ENCODE measurements at places on chromosomes 2 and 18.

DNA sequence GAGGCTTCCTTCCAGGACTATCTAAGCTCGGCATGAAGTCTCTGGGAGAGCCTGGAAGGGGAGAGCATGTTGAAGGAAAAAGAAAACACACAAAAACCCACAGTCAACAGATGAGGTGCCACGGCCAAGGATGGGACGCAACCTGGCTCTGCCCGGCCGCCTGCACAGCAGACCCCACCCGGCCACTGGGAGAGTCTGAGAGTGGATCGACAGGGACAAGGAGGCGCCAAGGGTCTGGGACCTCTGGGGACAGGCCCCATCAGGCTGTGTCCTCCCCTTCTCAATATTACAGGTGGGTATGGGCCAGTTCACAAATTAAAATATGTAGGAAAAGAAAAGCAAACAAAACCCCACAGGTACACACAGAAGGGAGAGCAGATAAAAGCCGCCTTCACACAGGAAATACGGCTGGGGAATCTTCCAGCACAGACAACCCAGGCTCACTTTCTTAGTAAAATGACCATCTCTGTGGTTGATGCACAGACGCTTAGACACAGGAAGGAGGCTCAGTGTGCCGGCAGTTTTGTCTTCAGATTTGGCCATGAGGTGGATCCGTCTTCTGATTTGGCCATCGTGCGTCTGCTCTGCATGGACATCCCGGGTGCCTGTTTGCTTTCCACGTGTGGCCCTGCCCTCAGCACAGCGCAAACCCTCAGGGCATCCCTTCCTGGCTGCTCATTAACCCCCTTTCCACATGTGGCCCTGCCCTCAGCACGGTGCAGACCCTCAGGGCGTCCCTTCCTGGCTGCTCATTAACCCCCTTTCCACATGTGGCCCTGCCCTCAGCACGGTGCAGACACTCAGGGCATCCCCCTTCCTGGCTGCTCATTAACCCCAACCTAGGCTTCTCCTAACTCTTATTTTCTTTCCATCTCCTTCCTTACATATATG lies 138.4 kb downstream of the EIPR1 start:
- DNase-seq: no peak

- DNase-seq: no peak
These were observed 111.3 kb downstream of the WDSUB1 start for GRCh38 chr2:159175182-159175581.

- DNase-seq: no peak
These were observed 258.5 kb upstream of the DDX18 start for GRCh38 chr2:117555965-117556364.

GRCh38 chr2:134819334-134819733 lies 19.1 kb upstream of the ACMSD start:
- DNase-seq: no peak

GRCh38 chr2:28413152-28413898 lies 20.7 kb downstream of the FOSL2 start:
- no peak for DNase-seq

DNA sequence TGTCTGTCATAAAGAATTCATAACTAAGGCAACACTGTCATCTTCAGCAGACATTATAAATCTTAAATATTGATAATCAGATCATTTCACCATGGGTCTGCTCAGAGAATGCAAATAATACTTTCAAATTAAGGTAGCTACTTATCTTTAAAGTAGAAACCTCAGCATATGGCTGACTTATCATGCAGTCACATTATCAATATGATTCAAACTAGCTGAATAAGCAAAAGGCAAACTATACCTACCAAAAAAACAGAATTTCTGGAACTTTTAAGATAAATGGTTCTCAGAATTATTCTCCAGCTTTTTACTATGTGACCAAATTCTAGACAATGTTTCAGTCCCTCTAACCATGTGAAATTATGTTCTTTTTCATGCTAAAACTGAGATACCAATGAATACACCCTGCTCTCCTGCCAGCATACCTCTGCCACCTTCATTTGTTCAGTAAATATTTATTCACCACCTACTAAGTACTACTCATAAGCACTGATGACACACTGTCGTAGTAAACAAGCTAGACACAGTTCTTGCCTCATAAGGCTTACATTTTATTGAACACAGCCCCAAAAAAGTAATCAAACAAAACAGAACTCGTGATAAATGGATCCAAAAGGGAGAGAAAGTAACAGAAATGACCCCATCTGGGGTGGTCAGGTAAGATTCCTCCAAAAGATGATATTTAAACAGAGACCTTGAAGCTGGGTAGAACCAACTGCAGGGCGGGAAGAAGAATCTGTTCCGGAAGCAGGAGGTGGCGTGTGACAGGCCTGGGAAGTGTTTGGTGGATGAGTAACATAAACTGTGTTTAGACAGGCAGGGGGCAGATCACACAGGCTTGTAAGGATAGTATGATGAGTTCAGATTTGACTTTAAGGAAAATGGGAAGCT lies 17.7 kb downstream of the SPIRE1 start:
- DNase-seq: no peak

GRCh38 chr2:191696001-191696400 lies 18.1 kb downstream of the NABP1 start:
- peak; percentile 22 for DNase-seq

DNA sequence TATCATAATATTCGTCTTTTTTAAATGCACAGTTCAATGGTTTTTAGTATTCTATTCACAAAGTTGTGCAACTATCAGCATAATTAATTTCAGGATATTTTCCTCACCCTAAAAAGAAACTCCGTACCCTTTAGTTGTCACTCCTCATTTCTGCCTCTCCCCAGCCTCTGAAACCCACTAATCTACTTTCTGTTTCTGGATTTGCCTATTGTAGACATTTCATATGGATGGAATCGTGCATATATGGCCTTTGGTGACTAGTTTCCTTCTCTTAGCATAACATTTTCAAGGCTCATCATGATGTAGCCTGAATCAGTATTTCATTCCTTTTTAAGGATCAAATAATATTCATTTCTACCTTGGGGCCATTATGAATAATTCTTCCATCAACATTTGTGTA lies 18.5 kb downstream of the NEURL3 start:
- DNase-seq: no peak

DNA sequence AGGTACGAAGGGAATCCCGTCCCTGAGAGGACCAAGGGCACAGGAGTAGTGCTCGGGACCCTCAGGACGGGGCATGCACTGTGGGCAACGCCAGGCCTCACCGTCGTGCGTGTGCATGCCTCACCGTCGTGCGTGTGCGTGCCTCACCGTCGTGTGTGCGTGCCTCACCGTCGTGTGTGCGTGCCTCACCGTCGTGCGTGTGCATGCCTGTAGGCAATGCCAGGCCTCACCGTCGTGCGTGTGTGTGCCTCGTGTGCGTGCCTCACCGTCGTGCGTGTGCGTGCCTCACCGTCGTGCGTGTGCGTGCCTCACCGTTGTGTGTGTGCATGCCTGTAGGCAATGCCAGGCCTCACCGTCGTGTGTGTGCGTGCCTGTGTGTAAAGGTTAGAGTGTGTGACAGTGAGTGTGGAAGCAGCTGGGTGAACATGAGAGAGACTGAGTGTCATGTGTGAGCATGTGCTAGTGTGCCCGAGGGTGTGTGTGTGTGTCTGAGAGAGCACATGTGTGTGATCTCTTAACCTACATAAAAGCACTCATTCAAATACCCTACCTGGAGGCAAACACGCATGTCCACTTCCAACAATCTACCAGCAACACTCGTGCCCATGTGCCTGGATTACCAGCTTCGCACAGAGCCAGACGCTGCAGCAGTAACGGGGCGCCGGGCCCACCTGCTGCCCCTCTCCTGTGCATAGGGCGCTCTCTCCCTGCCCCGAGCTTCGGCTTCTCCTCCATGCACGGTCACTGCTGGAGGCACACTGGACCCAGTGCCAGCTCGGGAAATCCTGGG lies 36.3 kb downstream of the ZNF516 start:
- DNase-seq: no peak

GRCh38 chr2:129880309-129880708 lies 99.2 kb upstream of the RAB6C start:
- no peak for DNase-seq

DNA sequence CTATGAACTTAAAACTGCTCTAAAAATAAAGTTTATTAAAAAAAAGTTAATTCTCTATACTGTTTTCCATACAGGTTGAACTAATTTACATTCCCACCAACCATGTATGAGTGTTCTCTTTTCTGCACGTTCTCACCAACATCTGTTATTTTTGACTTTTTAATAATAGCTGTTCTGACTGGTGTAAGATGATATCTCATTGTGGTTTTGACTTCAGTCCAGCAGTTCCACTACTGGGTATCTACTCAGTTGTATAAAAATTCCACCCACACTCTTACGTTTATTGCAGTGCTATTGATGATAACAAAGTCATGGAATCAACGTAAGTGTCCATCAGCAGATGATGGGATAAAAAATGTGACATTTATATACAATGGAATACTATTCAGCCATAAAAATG lies 33.7 kb downstream of the SPAG16 start:
- no peak for DNase-seq

DNA sequence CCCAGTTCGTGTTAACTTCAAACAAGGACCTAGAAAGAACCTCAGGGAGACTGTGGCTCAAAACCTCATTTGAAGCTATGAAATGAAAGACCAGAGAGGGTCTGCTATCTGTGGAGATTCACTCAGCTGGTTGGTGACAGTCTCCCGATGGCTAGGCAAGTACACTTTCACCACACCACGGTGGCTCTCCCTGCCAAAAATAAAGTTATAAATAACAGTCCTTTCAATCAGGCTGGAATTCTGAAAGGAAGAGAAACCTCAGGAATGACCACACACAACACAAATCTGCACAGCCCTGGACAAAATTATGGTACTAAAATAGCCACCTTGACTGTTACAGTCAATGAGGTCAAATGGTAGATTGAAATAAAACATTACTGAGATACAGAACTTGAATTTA lies 160.3 kb upstream of the ACAA2 start:
- DNase-seq: no peak

DNA sequence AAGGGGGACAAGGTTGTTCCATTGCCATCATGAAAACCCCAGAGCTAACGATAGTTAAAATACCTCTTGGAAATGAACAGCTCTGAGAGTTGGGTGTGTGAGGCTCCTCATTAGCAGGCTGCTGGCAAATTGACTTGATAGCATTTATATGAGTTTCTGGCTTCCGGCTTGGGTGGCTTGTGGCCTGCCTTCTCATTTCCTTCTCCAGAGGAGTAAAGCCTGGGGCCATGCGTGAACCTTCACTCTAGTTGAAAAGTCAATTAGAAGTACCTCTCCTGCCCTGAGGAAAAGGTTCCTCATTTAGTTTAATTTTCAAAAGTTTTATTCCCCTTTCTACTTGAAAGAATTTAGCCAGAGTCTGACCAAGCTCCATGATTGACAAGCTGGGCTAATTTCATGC lies 67.1 kb downstream of the MGAT5 start:
- DNase-seq: no peak

GRCh38 chr2:941871-942270 lies 8.8 kb upstream of the SNTG2 start:
- DNase-seq: no peak

GRCh38 chr2:73110168-73111072 lies 2.3 kb downstream of the RAB11FIP5 start:
- no peak for DNase-seq

- no peak for DNase-seq
These were observed 14.1 kb downstream of the LAMA3 start for GRCh38 chr18:23703057-23703986.

GRCh38 chr2:71934320-71934593 lies 213.4 kb downstream of the CYP26B1 start:
- DNase-seq: no peak

- peak; percentile 57 for DNase-seq
These were observed 2.6 kb downstream of the ZNF521 start for GRCh38 chr18:25349131-25349925.

- no peak for DNase-seq
These were observed 58.8 kb upstream of the ST8SIA5 start for GRCh38 chr18:46815661-46816060.

DNA sequence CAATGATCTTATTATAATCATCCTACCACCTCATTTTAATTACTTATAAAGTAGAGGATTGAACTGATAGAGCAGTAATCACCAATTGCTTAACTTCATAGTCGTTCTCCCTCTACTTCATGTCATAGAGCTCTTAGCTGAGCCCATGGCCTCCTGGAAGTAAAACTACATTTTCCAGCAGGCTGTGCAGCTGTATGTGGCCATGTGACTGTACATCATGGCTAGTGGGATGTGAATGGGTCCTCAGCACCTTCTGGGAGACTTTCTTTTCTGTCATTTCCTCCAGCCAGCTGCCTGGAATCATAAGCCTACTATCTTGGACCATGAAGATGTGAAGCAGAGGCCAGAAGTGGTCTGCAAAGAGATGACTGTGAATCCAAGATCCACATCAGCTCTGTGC lies 128.7 kb upstream of the SKOR2 start:
- DNase-seq: no peak

GRCh38 chr18:8538935-8539334 lies 70.3 kb upstream of the RAB12 start:
- no peak for DNase-seq

- peak; percentile 67 for DNase-seq
These were observed 437.1 kb downstream of the DCDC2C start for GRCh38 chr2:4140281-4140970.

DNA sequence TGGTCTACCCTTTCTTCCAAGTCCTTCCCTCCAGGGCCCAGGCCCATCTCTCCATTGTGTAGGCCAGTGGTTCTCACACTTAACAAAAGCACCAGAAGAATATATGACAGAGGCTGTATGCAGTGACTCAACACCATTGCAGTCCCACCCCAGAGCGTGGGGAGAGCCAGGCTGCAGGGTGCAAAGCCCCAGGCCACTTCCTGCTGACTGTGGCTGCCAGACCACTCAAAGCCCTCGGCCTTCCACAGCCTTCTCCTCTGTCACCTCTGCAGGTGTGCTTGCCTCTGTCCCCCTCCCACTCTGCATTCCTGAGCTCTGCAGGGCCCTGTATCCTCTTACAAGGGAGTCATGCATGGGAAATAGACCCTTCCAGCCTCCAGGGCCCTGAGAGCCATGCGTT lies 40.4 kb upstream of the ARHGEF4 start:
- no peak for DNase-seq

GRCh38 chr2:226609366-226609765 lies 190.3 kb downstream of the IRS1 start:
- no peak for DNase-seq

DNA sequence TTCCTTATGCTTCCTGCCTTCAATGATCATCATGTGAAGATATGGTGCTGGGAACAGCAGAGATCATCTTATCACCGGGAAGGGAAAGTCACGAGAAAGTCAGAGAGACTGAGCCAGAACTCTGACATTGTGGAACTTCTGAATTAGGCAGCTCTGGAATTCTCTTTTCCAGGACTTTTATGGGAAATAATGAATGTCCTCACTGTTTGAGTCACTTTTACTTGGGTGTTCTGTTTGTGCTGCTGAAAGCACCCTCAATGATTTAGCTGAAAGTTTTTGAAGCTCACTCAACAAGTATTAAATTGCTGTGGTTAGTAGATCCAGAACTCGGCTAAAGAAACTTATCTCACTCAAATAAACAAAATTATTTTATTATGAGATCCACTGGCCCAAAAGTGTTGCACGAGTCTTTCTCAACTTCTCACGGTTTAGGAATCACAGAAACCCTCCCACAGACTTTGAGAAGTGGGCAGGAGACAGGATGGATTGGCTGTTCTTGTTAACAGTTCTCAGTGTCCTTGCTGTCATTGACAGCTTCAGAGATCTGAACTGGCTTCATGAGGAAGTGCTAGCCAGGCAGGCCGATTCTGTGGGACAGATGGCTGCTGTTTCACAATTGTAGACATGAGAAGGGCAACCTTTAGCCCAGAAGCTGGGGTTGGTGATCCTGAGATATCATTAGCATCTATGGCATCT lies 26.4 kb upstream of the ATRAID start:
- no peak for DNase-seq

GRCh38 chr18:75863696-75864095 lies 436.2 kb upstream of the SMIM21 start:
- DNase-seq: no peak

Measured in head of caudate nucleus (tissue), 42 donors.